ENCODE measurements at places on chromosomes 16 and 17.

DNA sequence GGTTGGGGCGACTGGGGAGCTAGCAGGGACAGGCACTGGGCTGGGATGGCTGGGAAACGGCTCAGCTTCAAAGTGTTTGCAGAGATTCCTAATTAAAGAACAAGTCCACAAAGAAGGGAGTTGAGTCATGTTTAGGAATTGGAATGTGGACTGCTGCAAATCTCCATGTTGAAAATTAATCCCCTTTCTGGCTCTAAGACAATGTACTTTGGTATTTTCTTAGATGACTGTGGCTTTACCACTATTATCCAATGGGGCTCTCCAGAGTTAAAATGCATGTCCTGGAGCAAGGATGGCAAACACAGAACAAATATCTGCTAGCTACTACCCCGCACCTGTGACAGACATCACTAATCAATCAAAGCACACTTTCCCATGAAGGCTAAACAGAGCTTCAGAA, 22.2 kb upstream of the WSCD1 start:
- no peak for DNase-seq

GRCh38 chr17:57289613-57290012, 33.3 kb downstream of the MSI2 start:
- no peak for DNase-seq

GRCh38 chr16:66605979-66606751, 1.7 kb downstream of the CMTM3 start:
- no peak for DNase-seq

GRCh38 chr16:67294938-67295361, 15.6 kb downstream of the PLEKHG4 start:
- DNase-seq, result no peak

DNA sequence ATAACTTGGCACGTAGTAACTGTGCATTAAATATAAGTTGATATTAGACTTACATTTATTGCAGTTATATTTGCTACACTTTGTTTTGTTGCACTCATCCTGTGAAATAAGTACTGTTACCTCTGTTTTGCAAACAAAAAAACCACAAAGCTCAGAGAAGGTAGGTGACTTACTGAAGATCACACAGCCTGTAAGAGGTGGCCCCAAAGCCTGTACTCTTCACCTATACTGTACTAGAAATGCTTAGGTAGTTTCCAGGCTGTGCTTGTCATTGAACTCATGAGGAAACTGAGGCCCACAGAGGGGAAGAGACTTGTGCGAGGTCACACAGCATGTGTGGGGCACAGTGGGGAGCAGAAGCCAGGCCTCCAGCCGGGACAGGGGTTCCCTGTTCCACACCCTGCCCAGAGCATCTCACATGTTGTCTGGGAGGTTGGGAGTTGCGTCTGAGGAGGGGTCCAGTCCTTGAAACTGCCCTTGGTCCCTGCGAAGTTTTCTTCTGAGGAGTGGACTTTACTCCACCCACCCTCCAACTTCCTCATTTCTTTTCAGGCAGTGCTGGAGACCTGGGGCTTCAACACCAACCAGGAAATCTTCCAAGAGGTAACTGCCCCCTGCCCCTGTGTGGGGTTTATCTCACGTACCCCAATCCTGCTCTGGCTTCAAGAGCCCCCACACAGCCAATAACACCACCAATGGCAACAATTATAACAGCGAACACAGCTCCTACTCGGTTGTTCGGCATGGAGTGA, 13.0 kb downstream of the CETP start:
- DNase-seq, result no peak

- no peak for DNase-seq
Observed at GRCh38 chr17:58541249-58541648, 26.8 kb upstream of the MTMR4 start.

- no peak for DNase-seq
Observed at GRCh38 chr16:69589434-69590269, 23.9 kb downstream of the NFAT5 start.

DNA sequence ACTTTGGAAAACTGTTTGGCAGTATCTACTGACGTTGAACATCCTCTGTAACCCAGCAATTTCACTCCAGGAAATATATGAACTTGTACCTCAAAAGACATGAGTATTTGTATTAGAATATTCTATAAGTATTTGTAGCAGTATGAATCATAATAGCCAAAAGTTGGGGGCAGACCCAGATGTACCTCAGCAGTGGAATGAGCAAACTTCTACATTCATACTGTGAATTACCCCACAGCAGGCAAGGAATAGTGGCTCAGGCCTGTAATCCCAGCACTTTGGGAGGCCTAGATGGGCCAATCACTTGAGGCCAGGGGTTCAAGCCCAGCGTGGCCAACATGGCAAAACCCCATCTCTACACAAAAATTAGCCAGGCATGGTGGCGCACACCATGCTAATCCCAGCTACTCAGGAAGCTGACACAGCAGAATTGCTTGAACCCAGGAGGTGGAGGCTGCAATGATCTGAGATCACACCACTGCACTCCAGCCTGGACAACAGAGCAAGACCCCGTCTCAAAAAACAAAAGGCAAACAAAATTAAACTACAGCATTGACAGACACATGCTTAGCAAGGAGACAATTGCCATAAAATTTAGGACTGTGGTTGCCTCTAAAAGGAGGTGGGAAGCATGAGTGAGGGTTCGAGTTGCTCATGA, 11.2 kb upstream of the HELZ start:
- no peak for DNase-seq

DNA sequence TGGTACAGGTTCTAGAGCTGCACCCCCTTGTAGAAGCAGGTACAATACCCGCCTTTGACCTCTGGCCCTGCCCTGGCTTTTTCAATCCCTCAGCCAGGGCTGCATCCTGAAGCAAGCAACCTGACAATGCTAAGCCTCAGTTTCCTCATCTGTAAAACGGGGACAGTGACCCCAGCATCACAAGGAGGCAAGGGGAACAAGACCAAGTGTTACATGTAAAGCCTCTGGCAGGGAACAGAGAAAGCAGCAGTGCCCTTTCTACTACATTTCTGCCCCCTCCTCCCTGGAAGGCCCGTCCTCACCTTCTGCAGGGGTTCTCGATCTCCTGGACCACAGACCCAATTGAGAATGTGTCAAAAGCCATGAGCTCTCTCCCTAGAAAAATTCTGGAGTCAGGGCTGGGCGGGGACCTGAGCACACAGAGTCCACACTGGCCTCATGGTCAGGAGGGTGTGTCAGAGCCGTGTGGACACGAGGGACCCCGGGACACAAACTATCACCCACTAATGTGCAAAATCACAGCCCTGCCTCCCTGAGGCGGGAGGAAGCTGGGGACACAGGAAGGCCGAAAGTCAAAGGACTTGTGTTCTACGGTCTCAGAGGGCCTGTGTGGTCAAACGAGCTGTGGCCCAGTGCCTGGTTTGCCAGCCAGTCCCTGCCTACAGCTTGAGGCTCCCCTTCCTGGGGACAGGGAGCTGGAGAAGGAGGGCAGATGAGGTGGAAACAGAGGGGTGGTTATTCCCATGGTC, 27.5 kb downstream of the LRRC75A start:
- no peak for DNase-seq

GRCh38 chr16:84369938-84370627, 1.7 kb downstream of the ATP2C2 start:
- no peak for DNase-seq

- DNase-seq, result no peak
Observed at GRCh38 chr16:79409978-79410377, 190.6 kb downstream of the MAF start.

Data from left renal pelvis (tissue), 4 donors.